ENCODE measurements at places on chromosomes 6 and 20.

- DNase-seq, result no peak
These were observed 3.6 kb downstream of the SULF2 start for GRCh38 chr20:47781632-47782031.

- no peak for DNase-seq
These were observed 567.8 kb downstream of the GRIK2 start for GRCh38 chr6:101961357-101961756.

- DNase-seq, result no peak
These were observed 871.1 kb upstream of the GJE1 start for GRCh38 chr6:141261672-141262060.

DNA sequence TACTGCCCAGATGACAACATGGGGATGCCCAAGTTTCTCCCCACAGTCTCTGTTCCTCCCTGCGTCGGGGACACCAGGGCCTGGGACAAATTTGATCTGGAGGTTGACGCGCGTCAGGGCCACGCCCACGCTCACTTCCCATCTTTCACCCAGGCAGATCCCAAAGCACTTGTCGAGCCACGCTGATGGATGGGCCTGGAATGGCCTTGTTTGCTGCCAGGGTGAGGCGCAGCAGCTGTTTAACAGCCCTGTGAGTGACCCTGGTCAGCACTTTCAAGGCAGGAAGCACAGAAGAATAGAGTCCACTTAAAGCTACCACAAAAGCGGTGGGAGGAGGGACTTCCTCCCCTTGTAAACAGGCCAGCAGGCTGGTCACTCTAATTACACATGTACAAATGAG, 324.7 kb upstream of the JARID2 start:
- DNase-seq, result no peak

DNA sequence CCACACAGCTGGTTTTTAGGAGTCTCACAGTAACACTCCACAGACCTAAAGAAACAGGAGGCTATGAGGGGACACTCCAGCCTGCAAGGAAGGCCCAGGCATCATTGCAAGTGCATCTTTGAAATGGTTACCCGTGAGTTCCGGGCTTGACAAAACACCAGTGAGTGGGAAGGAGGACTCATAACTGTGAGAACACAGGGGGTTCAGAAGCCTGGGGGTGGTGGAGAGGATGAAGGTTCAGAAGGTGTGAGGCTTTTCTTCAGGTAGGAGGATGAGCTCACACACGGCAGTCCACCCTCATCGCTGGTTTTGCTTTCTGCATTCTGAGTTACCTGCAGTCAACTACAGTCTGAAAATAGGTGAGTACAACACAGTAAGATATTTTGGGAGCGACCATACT, 39.9 kb downstream of the MAP7 start:
- DNase-seq, result no peak

- DNase-seq, result no peak
These were observed 2.0 kb upstream of the NOL7 start for GRCh38 chr6:13613029-13613594.

- DNase-seq, result no peak
These were observed 1.7 kb upstream of the WFDC2 start for GRCh38 chr20:45467861-45468260.

- DNase-seq, result no peak
These were observed 51.7 kb downstream of the CPXM1 start for GRCh38 chr20:2748551-2749342.

- no peak for DNase-seq
These were observed 76.7 kb downstream of the MYB start for GRCh38 chr6:135257631-135258405.

GRCh38 chr6:11535801-11536230, 1.7 kb upstream of the TMEM170B start:
- peak; percentile 5 for DNase-seq

DNA sequence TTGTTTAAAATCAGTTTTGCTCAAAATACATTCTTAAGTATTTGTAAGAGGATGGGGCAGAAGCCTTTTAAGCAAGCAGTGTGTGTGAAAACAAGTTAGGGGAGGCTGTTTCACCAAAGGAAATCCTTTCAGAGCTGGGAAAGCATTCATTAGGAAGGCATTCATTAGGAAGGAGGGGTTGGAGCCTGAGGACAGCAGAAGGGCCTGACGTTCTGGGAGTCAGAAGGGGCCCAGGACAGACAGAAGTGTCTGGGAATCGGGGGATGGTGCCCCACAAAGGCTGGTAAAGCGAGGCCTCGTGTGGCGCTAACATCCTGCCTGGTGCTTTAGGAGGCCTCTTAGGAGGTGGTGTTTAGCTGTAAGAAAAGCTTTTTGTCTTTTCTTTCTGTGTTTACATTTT, 80.6 kb upstream of the NXT1 start:
- DNase-seq, result no peak

DNA sequence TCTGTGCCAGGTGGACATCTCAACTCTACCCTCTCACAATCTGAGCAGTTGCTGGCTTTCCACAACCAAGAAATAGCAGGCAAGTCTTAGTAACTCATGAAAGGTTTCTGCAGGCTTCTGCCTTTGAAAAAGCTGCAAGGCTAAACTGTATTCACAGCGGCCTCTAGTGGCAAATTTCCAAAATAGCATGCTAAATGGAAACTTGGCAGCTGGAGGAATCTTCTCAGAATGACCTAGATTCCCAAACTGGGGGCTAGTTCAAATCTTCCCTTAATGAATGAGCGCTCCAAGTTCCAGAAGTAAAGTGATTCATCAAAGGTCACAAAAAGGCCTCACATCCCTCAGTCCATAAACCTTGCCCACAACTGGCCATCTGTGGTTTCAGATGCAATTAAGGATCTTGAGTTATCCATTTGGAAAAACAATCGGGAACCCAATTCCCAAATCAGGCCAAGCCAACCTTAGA, 11.9 kb upstream of the CPNE5 start:
- DNase-seq, result no peak

DNA sequence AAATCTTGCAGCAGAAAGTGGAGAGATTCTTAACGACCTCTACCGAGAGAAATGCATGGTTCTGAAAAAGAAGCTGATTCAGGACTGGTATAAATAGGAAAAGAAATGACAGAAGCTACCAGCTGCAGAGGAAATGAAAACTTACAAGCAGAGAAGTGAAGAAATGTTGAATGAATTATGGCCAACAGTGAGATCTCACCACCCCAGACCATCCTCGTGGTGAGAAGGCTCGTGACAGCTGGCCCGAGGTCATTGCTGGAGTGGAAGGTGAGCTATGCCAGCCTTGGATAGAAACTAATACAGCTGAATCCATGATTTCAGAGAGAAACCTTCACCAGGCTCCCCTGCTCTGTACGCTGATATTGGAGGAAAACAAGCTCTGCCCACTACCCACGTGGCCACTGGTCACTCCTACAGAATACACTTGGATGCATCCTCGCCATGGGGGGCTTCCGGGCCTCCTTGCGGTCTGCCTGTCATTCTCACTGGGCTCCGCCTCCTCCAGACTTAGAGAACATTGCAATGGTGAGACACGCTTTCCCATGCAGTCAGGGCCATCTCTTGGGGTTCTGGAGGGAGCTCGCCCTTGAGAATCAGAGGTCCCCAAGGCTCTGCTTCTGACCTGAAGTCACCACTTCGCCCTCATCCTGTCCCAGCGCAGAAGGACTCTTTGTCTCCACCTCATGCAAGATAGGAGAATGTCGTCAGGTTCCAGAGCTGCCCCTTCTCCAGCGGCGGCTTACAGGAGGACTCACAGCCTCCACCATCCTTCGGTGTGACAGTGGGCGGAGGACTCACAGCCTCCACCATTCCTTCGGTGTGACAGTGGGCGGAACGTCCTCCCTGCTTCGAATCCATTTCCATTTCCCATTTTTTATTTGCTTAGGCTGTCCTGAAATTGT, 10.6 kb upstream of the TUBB2B start:
- no peak for DNase-seq

DNA sequence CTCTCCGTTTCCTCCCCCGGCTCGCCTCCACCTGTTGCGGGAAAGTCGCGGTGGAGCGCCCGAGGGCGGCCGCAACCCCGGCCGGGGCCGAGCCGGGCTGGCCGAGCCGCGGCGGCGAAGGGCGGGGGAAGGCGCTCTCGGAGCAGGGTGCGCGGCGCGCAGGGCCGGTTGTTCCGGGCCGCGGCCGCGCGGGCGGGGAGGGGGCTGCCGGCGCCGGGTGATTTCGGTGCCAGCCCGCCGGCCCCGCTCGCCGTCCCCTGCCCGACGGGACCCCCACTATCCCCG, 235 bp downstream of the MAP7 start:
- no peak for DNase-seq

DNA sequence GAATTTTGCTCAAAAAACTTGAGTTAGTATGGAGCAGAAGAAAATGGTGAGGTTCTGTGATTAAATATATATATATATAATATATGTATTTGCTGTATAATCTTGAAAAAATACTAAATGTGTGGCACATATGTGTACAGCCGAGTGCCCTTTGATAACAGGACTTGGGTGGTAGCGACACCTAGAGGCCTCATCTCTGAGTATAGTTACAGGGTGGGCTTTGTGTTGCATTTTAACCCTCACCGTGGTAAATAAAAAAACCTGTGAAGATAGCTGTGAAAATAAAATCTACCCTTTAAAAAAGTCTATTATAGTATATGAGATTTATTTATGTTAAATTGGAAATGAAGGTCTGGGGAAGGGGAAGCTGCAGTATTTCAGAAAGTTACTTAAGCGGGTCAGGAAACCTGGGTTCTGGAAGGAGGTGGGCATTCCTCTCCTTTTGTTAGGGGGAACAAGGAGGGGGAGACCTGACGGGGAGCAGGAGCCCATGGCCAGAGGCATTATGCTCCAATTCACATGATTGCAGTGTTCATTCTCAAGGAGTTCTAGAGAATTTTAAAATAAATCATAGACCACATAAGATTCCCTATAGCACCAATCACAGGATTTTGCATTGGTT, 82.7 kb downstream of the SH3BGRL2 start:
- DNase-seq, result no peak

DNA sequence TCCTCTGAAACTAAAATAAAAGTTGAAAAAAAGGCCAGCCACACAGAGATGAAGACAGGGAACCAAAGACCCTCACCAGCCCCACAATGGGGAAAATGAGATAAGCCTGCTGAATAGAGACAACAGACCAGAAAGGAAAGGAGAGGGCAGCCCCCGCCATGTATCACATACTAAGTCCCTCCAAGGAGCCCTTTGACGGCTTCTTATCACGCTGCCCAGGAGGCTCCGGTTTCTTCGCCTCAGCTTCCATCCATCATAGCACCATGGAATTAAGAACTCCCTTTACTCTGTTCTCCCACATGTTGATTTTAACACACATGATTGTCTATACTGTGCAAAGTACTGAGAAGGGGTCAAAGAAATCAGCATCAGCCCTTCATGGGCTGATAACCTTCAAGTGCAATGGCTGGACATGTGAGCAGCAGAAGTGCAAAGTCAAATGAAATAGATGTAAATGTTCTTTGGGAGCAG, 54.9 kb downstream of the MAP3K5 start:
- DNase-seq, result no peak

DNA sequence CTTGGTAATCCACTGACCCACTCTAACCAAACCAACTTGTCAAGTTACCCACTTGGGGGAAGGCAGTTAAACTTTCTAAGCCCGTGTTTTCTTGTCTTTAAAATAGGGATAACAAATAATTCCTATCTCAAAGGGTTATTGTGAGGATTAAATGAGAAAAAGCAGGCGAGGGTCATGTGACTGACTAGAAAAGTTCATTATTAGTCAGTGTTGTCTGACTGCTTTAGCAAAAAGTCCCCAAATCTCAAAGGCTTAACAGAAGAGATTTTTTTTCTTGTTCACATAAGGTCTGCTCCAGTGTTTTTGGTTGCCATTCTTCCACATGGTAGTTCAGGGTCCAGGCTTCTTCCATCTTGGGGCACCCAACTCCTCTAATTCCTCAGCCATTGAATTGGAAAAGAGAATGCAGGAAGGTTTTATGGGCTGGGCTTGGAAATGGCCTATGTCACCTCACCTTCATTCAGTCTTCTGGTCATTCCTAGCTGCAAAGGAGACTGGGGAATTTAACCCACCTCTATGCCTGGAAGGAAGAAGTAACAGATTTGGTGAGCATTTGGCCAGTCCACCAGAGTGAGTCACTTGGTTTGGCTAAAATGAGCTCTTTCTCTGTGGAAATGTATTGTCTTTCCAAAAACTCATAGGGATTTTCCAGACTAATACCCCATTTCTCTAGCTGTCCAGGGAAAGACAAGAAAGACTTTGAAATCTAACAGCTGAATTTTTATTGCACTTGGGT, 77.0 kb downstream of the CAP2 start:
- no peak for DNase-seq

DNA sequence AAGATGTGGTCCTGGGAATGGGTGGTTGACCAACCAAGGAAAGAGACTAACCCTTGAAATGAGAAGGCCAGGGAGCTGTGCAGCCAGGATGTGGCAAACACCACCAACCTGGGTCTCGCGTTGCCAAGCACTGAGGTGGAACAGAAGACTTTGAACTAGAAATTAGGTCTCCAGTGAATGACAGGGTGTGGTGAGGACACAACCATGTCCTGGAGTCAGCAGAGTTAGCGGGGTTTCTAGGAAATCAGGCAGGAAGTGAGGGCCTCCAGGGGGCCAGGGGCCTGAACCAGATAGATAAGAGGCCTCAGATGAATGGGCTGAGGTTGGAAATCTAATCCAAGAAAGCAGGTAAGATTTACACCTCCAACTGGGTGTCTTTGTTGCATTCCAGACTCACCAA, 353.3 kb upstream of the ARID1B start:
- DNase-seq, result no peak

- no peak for DNase-seq
These were observed 44.4 kb downstream of the RNF144B start for GRCh38 chr6:18431581-18431980.

- no peak for DNase-seq
These were observed 159.3 kb downstream of the NFATC2 start for GRCh38 chr20:51382986-51383821.

GRCh38 chr6:28922004-28922820, 1.6 kb downstream of the TRIM27 start:
- DNase-seq, result no peak

- DNase-seq, result no peak
These were observed 636 bp downstream of the SUPT3H start for GRCh38 chr6:45377043-45377553.

GRCh38 chr20:63734946-63735858, 1.3 kb upstream of the LIME1 start:
- no peak for DNase-seq

- DNase-seq, result no peak
These were observed 9.5 kb upstream of the HLA-DOA start for GRCh38 chr6:33018904-33019303.

- no peak for DNase-seq
These were observed 35.1 kb upstream of the FAM83C start for GRCh38 chr20:35327074-35327976.

All from brain pericyte (primary cell).